ENCODE measurements at places on chromosomes 1 and 21.

DNA sequence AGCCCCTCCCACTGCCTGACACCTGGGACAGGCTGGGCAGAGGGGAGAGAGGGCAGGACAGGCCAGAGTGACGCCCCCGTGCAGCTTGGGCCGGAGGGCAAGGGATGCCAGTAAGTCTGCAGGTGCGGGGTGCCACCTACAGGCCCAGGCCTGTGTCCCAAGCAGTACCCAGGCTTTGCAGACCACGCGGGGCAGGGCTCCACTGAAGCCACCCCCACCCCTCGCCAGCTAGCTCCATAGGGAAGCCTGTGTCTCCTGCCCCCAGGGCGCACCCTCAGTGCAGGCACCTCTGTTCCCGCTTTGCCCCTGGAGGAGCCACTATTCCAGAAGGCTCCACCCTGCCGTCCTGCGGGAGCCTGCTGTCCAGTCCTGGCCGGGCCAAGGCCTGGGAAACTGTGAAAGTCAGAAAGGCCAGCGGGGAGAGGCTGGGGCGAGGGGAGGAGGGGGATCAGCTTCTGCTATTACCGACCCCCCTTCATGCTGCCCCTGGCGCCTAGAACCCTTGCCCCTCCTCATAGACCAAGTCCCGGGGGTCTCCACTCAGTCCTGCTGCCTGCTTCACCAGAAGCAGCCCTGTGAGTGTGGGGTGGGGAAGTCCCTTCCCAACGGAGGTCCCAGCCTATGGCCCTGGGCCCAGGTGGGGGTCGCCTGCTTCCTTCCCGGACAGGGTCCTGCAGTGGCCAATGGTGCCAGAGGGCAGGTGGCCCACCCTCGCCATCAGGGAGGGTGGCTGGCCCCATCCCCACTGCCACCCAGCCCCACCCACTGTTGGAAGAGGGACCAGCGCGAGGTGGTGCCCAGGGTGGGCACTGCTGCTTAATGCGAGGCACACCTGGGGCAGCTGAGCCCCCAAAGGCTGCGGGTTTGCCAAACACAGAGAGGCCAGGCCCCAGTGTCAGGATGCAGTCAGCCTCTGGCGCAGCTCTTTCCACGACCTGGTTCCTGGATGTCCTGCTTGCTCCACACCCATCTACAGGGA lies 54.4 kb downstream of the KCNAB2 start:
- no peaks in the 10 kb centered on the region for H3K36me3 ChIP-seq
- no peak overlapping the region for H3K4me3 ChIP-seq
- no peak overlapping the region for H3K27ac ChIP-seq
- no peak for DNase-seq

GRCh38 chr1:94095112-94095637 lies 25.8 kb downstream of the ABCA4 start:
- H3K4me3 ChIP-seq: peak overlapping the region; percentile 53
- H3K4me1 ChIP-seq: peaks cover 50% of the 10 kb centered on the region
- H3K36me3 ChIP-seq: no peaks in the 10 kb centered on the region
- DNase-seq: peak; percentile 11
- peak overlapping the region; percentile 69 for H3K27ac ChIP-seq

GRCh38 chr1:31335007-31335406 lies 37.9 kb downstream of the FABP3 start:
- H3K4me1 ChIP-seq: no peaks in the 10 kb centered on the region
- no peak overlapping the region for H3K27ac ChIP-seq
- no peak for DNase-seq
- H3K36me3 ChIP-seq: peaks cover 4% of the 10 kb centered on the region
- no peak overlapping the region for H3K4me3 ChIP-seq

DNA sequence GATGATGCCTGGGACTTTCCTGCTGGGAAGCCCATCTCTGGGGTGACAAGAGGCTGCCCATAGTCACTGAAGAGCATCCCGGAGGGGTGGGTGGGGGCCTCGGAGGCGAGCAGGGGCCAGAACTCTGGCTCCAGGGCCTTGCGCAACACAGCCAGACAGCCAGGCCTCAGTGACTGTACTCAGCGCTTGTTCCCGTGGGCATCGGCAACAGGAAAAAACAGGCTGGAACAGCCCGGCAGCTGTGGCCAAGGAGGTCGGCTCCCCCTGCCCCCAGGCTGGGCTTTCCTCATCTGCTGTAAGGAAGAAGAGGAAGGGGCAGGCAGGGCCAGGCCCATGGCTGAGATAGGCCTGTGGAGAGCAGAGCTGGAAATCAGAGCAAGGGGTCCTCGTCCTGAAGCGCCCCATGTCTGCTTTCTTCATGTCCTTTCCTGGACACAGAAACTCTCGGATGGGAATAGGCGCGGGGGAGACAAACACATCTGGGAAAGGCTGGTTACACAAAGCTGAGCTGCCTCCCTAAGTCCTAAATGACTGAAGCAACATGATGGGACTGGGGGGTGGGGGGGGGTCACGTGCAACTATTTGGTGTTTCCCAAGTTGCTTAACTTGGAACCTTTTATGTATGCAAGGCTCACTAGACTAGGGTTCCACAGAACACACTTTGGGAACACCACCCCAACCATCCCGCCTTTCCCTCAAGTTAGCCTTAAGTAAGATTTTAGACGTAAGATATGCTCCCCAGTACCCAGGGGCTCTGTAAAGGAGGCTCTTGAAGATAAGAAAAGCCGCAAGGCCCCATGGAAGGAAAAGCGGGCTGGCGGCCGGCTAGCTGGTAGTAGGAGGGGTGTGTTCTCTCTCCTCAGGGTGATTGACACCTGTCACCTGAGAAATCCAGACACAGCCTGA lies 30.7 kb downstream of the HSPG2 start:
- peaks cover 82% of the 10 kb centered on the region for H3K4me1 ChIP-seq
- H3K4me3 ChIP-seq: no peak overlapping the region
- peak; percentile 76 for DNase-seq
- H3K27ac ChIP-seq: peak overlapping the region; percentile 99
- H3K27me3 ChIP-seq: no peaks in the 10 kb centered on the region
- no peaks in the 10 kb centered on the region for H3K36me3 ChIP-seq

GRCh38 chr1:192604979-192605620 lies 29.5 kb downstream of the RGS1 start:
- no peaks in the 10 kb centered on the region for H3K4me1 ChIP-seq
- no peaks in the 10 kb centered on the region for H3K36me3 ChIP-seq
- no peak overlapping the region for H3K27ac ChIP-seq
- H3K27me3 ChIP-seq: no peaks in the 10 kb centered on the region

GRCh38 chr1:42282024-42282579 lies 52.9 kb downstream of the FOXJ3 start:
- H3K36me3 ChIP-seq: no peaks in the 10 kb centered on the region
- no peak overlapping the region for H3K4me3 ChIP-seq
- no peak for DNase-seq
- H3K4me1 ChIP-seq: peaks cover 33% of the 10 kb centered on the region

DNA sequence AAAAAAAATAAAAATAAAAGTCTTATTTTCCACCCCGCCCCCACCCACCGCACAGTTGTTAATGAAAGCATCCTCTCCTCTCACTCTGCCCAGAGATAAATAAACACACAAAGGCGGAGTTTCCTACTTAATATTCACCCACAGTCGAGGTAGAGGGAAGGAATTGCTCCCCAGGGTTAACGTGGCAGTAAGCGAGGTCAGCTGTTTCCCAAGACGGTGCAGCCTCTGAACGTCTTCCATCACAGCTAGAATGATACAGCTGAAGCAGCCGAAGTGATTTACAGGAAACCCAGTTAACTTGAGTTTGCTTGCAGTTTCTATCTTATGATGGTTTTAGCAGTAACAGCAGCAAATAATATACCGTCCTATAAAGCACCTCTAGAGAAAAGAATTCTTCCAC lies 283.9 kb downstream of the PBX1 start:
- H3K4me1 ChIP-seq: peaks cover 3% of the 10 kb centered on the region
- no peaks in the 10 kb centered on the region for H3K27me3 ChIP-seq
- no peak for DNase-seq
- H3K27ac ChIP-seq: no peak overlapping the region
- H3K36me3 ChIP-seq: peaks cover 13% of the 10 kb centered on the region

GRCh38 chr1:8122160-8122476 lies 96.0 kb upstream of the ERRFI1 start:
- DNase-seq: no peak
- H3K36me3 ChIP-seq: no peaks in the 10 kb centered on the region
- peak overlapping the region; percentile 59 for H3K4me3 ChIP-seq
- H3K27me3 ChIP-seq: no peaks in the 10 kb centered on the region
- H3K27ac ChIP-seq: peak overlapping the region; percentile 94

DNA sequence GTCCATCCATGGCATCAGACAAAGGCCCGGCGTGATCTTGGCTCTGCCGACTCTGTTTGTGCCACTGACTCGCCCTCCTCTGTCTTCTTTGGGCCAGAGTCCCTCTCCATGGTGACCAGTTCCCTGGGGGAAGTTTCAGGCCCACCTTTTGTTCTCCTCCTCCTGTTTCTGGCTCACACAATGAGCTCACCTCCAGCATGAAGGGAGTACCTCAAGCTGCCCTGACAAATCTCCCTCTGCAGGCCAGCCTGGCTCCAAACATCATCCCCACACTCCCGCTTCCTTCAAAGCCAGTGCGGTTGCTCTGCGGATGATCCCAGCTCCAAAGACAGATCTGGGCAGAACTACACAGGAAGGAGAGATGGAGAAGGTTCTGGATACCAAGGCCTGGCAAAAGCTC lies 576.6 kb downstream of the NPHP4 start:
- DNase-seq: no peak
- no peaks in the 10 kb centered on the region for H3K4me1 ChIP-seq
- no peak overlapping the region for H3K4me3 ChIP-seq
- H3K27me3 ChIP-seq: no peaks in the 10 kb centered on the region

DNA sequence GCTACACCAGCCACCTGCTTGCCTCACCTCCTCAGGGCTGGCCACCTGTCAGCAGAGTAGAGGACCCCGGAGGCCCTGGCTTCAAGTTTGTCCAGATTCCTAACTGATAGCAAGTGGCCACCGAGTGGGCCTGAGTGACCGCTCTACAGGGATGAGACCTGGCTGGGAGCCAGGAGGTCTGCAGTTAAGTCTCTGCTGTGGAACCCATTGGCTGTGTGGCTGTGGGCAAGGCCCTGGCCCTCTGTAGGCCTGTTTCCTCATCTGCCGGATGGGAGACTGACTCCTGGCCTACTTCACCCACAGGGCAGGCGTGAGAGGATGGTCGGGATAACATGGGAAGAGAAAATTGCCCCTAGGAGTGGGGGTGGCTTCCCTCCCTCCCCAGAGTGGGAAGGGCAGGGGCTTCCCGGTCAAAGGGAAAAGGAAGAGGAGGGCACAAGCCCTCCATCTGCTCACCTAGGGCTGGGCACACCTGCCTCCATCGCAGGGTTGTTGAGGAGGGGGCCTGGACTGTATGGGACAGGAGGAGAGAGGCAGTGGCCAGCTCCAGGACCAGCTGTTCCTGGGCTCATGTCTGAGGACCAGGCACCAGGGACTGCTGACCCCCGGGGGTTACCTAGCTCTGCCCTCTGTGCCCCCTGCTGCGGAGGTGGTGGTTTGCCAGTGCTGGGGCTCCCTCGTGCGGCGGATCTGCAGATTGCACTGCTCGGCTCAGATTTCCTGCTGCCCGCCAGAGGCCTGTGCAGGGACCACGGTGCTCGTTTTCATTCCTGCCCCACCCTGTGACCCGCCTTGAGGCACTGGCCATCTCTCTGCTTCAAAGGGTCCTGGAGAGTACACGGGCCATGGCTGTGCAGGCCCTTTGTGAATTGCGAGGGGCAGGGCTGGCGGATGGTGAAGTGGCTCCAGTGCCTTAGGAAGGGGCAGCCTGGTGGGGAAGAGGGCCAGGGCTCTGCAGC lies 9.1 kb upstream of the MTFR1L start:
- peaks cover 53% of the 10 kb centered on the region for H3K36me3 ChIP-seq
- no peak overlapping the region for H3K4me3 ChIP-seq
- peaks cover 21% of the 10 kb centered on the region for H3K4me1 ChIP-seq

- no peaks in the 10 kb centered on the region for H3K36me3 ChIP-seq
- no peak for DNase-seq
- no peaks in the 10 kb centered on the region for H3K27me3 ChIP-seq
Measured at GRCh38 chr1:83794384-83794783, 204.5 kb downstream of the TTLL7 start.

Data from thoracic aorta (tissue), 2 donors.